Activated T-helper 1 cell treated with anti-CD3 and anti-CD28 coated beads, Interleukin-12 subunit alpha, Interleukin-12 subunit beta, Interleukin-2, Interleukin-4 antibody, amounts not matched to agents 30 ng/mL and 10 ng/mL and 1 ng/mL, durations not matched to agents 14 hours and 24 hours and 36 hours (primary cell): ENCODE measurements at places on chromosomes 1 and 21.

DNA sequence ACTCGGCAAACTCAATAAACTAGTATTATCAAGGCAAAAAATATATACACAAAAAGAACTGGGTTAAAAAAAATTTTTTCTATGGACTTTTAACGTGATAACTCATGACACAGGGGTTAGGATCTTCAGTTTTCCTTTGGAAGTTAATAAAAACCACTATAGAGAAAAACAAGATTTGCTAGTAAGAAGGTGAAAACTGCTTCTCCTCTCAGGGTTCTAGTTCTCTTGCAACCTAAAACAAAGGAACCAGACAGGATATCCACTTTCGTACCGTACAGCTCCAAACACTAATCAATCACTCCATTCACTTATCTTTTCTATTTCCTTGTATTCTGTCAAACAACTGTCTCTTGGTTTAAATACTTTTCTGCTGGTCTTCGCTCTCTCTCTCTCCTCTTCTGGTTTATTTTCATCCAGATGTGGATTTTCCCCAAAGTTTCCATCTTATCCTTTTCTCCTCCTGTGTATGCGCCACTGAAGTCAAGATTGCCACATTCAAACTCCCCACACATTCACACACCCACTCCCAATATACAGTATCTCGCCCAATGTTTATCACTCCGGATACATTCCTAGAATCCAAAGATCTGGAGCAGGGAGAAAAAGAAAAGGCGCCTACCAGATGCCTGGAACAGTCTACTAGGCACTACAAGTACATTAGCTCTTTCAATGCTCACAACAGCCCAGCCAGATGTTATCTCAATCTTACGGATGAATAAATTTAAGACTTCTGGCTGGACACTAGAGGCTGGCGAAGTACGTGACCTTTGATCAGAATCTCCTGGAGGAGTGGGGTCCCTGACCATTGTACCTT, 775 bp upstream of the PRPF38B start:
- peaks cover 24% of the 10 kb centered on the region for H3K36me3 ChIP-seq
- peak overlapping the region; percentile 100 for H3K4me3 ChIP-seq
- no peak for DNase-seq
- peaks cover 36% of the 10 kb centered on the region for H3K4me1 ChIP-seq
- peaks cover 9% of the 10 kb centered on the region for H3K27me3 ChIP-seq

GRCh38 chr1:153649137-153649862, 9.2 kb upstream of the SNAPIN start:
- peaks cover 14% of the 10 kb centered on the region for H3K4me1 ChIP-seq
- no peak for DNase-seq
- H3K27me3 ChIP-seq = no peaks in the 10 kb centered on the region
- no peak overlapping the region for H3K4me3 ChIP-seq
- peak overlapping the region; percentile 1 for H3K27ac ChIP-seq

GRCh38 chr1:23598424-23598823, 39.1 kb upstream of the ID3 start:
- H3K27me3 ChIP-seq = peaks cover 2% of the 10 kb centered on the region
- peaks cover 2% of the 10 kb centered on the region for H3K36me3 ChIP-seq
- H3K4me3 ChIP-seq = no peak overlapping the region
- H3K4me1 ChIP-seq = peaks cover 46% of the 10 kb centered on the region

GRCh38 chr1:68010090-68010489, 40.3 kb downstream of the DIRAS3 start:
- no peaks in the 10 kb centered on the region for H3K36me3 ChIP-seq
- no peaks in the 10 kb centered on the region for H3K27me3 ChIP-seq
- H3K4me3 ChIP-seq = no peak overlapping the region
- no peaks in the 10 kb centered on the region for H3K4me1 ChIP-seq
- no peak overlapping the region for H3K27ac ChIP-seq
- DNase-seq = no peak

- H3K27me3 ChIP-seq = no peaks in the 10 kb centered on the region
- DNase-seq = no peak
- H3K27ac ChIP-seq = peak overlapping the region; percentile 15
- H3K4me3 ChIP-seq = no peak overlapping the region
- peaks cover 59% of the 10 kb centered on the region for H3K36me3 ChIP-seq
Measured at GRCh38 chr1:46687093-46687659, 15.5 kb downstream of the TEX38 start.

GRCh38 chr21:15533618-15534017, 196.2 kb upstream of the USP25 start:
- H3K27ac ChIP-seq = no peak overlapping the region
- peaks cover 2% of the 10 kb centered on the region for H3K27me3 ChIP-seq
- H3K36me3 ChIP-seq = no peaks in the 10 kb centered on the region
- no peak overlapping the region for H3K4me3 ChIP-seq

- H3K4me3 ChIP-seq = peak overlapping the region; percentile 62
- H3K27me3 ChIP-seq = peaks cover 63% of the 10 kb centered on the region
- peak overlapping the region; percentile 88 for H3K27ac ChIP-seq
Measured at GRCh38 chr1:15249081-15249480, 2.1 kb downstream of the FHAD1 start.

DNA sequence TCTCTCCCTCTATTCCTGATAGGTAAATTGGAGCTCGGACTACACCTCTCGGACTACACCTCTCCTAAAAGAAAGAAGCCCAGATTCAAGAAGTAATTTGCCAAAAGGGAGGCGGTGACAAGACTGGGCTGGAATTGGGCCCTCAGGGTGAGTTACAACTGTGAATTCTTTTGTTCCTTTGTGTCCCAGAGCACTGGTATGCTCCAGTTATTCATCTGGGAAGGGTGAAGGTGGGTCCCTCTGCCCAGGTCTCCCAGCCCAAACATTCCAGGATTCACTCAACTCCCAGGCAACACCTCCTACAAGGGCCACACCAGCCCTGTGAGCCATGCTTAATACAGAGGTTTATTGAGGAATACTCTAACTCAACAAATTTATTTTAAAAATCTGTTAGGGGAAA, 69.2 kb downstream of the LMX1A start:
- no peak for DNase-seq
- peaks cover 15% of the 10 kb centered on the region for H3K27me3 ChIP-seq
- H3K4me3 ChIP-seq = no peak overlapping the region
- no peak overlapping the region for H3K27ac ChIP-seq

- H3K27ac ChIP-seq = no peak overlapping the region
- H3K4me3 ChIP-seq = no peak overlapping the region
- H3K27me3 ChIP-seq = no peaks in the 10 kb centered on the region
- peaks cover 45% of the 10 kb centered on the region for H3K36me3 ChIP-seq
Measured at GRCh38 chr1:100431954-100432353, 79.6 kb downstream of the CDC14A start.
